ENCODE measurements at places on chromosomes 6 and 20.

GRCh38 chr6:47069156-47069555, 27.0 kb upstream of the ADGRF1 start:
- DNase-seq, result no peak

GRCh38 chr20:42046371-42047085, 428.4 kb upstream of the CHD6 start:
- DNase-seq, result no peak

- DNase-seq, result no peak
Measured at GRCh38 chr20:10848810-10849370, 175.1 kb upstream of the JAG1 start.

GRCh38 chr6:39432330-39433025, 110.0 kb upstream of the KCNK16 start:
- no peak for DNase-seq

DNA sequence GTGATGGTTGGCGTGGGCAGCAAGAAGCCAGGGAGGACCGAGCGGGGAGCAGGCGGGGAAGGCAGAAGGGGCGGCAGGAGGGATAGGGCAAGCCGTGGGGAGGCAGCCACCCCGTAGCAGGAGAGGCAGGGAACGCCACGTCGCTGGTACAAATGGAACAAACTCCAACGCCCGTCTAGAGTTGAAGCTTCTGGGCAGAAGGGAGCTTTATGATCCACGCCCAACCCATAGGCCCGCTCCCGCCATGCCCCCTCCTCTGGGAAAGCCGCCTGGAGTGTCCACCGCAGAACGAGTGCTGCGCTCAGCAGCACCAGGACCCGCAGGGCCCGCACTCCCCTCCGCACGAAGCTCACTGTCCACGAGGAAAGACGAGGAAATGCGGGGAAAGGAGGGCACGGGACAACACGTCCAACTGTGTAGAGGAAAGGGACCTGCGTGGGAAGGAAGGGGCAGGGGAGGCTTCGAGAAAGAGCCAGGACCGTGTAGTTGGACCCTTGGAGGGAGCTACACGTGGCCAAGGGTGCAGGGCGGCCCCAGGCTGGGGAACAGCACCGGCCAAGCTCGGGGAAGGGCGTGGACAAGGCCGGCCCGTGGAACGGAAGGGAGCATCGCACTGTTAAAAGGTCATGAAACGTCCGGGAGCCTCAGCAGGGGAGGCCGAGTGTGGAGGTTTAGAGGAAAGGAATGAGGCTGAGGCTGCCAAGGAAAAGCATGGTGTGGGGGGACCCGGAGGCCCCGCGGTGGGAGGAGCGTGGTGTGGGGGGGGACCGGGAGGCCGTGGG, 204.0 kb downstream of the DLL1 start:
- DNase-seq, result no peak

All from activated T-cell treated with anti-CD3 and anti-CD28 coated beads, Interleukin-2, amount 50 U/mL, for 72 hours (primary cell).